A172 (cell line): ENCODE measurements at places on chromosomes 3 and 15. TPM values are rescaled to one million over a fixed set of nuclear protein-coding genes. Genes with fewer than 3 reads are reported as not detected.
A peak's percentile ranks its signal among the peaks of the same experiment; 100 is the strongest.

The GUCA1C gene
- total RNA-seq = not detected in 2 replicates

The TP63 gene
- total RNA-seq = 0.09 TPM in 1 of 2 replicates, not detected in the other

DNA sequence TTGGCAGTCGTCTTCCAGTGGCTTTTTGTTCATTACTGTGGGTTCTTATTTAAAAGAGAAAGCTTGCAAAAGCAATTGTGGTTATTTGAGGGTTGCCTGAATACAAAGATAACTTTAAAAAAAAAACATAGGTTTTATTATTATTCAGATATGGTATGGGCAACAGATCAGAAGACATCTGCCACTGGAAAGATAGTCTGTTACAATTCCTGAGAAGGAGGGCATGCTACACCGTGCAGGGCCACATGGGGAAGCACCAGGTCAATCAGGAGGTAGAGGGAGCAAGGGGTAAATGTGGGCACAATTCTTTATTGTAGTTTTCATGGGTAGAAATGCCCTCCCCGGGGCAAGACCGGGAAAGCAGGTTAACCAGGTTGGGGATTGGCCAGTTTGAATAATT is 46.5 kb downstream of the BBS4 start:
- no peak for DNase-seq

GRCh38 chr3:536417-536813 is 339.9 kb downstream of the CHL1 start:
- DNase-seq = no peak

GRCh38 chr3:194833114-194833910 is 147.6 kb downstream of the FAM43A start:
- no peak for DNase-seq

- no peak for DNase-seq
Observed at GRCh38 chr15:78080088-78080460, 2.6 kb upstream of the TBC1D2B start.

The CADM2 gene
- not detected in 2 replicates for total RNA-seq

GRCh38 chr3:119990888-119991287 is 103.4 kb downstream of the GSK3B start:
- no peak for DNase-seq

DNA sequence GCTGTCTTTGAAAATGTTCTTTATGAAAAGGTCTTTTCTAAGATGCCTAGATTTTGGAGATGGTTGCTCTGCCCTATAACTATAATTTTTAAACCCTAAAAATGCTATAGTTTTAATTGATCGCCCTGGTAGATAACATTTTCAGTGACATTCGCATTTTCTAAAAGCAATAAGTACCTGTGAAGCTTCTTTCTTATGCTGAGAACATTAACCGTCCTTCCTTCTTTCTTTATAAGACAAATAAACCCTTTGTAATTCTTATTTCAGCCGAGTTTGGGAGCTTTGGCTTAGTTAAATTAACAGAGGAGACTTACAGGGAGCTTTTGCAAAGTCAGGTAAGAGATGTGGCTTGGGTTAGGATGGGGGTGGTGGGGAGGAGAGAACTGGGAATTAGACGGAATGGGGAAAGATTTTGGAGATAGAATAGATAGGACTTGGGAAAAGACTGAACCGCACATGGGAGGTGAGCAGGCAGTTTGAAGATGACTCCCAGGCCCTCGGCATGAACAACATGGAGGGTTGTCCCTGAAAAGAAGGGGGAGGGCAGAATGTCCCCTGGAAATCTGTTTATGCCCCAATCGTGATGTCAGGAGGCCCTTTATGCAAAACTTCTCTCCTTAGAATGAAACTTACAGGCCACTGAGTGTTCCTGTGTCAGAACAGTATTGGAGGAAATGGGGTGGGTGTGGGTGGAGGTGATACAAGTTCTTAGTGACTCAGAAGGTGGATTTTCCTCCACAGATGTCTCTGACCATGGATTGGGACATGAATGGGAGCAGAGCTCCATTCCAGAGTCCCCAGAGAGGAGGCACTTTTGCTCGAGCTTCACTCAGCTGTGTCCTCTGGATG is 76.2 kb upstream of the LARS2 start:
- DNase-seq = no peak

The OR5K2 gene
- not detected in 2 replicates for total RNA-seq

DNA sequence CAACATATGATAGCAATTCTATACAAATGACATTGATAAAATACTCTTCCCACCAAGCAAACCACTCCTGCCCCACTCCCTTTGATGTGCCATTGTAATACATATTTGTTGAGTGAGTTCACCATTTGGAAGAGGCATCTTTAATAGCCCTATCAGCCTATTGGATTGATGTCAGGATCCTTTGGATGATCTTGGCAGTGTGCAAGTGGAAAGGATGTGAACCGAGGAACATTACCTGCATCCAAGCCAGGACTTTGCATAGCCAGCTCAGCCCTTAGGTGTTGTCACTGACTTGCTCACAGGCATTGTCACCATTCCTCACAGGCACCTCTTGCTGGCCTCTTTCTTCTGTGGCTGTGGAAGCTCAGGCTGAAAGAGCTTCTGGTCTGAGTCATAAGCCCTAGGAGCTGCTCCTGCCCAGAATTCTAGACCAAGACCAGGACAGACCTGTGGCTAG is 16.5 kb upstream of the TIMP4 start:
- DNase-seq = no peak

GRCh38 chr3:149055575-149055974 is 30.8 kb downstream of the HLTF start:
- no peak for DNase-seq

The IL5RA gene
- total RNA-seq = not detected in 2 replicates

The LDHAL6B gene
- not detected in 2 replicates for total RNA-seq

DNA sequence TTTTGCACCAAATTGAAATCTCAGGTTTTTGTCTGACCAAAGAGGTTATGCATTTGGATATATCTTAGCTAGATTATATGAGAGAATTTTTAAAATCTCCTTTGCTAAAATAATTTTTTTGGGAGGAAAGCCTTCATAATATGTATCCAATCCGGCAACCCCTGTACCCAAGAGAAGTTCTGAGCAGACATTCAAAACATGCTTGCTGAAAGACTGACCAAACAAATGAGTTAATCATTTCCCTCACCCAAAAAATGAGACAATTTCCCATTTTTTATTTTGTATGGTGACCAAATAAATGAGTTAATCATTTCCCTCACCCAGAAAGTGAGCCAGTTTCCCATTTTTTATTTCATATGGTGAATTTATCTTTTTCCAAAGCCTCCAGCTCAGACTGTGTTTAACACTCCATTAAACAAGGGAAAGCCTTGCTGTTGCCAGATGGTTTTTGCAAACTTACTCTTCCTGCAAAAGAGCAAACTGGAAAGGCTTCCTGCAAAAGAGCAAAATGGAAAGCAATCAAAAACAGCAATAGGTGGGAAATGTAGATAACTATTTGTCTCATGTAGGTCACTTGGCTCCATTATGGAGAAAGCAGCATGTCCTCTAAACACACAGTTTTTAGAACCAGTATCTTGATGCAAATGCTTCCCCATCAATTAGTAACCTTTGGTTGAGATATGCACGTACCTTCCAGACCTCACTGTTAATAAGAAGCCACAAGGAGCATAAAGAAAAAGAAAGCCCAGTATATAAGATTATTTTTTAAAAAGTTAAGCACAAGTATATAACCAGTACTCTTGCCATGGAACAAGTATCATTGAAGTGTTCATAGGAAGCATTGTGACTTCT is 78.4 kb upstream of the OSTN start:
- DNase-seq = no peak

DNA sequence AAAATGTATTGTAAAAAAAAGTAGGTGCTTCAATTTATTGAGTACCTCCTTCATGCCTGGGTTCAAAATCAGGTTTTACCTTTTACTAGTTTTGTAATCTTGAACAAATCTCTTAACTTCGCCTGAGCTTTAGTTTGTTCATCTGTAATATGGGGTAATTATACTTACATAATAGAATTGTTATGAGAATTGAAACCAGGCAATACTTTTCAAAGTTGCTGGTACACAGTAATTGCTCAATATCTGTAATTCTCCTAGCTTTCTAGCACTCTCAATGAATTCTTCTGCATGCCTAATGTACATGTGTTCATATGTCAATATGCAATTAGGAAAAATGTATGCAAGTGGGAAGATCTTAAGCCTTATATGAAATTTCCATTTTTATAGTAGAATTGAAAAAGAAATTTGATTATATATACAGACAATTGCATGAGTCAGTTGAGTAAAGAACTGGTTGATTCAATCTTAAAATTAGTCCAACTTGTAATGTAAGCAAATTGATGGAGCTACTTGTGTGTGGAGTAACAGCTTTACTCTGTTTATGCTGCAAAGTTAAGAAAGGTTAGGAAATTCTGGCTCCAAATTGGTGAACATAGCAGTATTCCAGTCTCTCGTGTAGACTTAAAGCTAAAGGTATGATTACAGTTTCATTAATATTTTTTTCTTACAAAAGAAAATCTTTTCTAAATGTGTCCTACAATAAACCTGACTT is 4.1 kb downstream of the TNFSF10 start:
- no peak for DNase-seq

- DNase-seq = peak; percentile 11
Observed at GRCh38 chr15:49215768-49216739, 46.0 kb downstream of the GALK2 start.

- DNase-seq = no peak
Observed at GRCh38 chr3:120276767-120277166, 8.3 kb downstream of the GPR156 start.

- no peak for DNase-seq
Observed at GRCh38 chr3:159390656-159391212, 588.9 kb downstream of the MFSD1 start.

DNA sequence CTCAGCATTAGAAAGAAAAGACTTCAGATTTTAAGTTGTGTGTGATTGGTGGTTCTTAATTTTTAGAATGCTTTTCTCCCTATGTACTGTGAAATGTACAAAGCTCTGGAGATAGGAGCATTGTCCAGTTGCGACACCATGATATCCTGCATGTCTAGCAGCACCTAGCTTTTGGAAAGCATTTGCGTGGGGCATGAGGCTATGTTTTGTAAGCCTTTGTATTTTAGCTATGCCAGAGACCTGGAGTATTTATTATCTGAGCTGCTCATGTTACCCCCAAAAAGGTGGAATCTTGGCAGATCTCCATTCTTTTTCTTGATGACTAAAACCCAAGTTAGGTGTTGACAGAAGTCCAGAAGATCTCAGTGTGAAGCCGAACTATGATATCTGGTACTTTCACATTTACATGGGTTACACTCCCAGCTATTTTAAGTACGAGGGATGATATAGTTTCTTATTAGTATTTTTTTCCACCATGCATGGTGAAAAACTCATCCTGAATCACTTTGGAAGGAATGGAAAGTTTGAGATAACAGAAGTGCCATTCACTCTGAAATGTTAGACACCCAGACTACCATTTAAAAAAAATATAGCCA is 126.7 kb upstream of the SAMMSON start:
- DNase-seq = no peak

DNA sequence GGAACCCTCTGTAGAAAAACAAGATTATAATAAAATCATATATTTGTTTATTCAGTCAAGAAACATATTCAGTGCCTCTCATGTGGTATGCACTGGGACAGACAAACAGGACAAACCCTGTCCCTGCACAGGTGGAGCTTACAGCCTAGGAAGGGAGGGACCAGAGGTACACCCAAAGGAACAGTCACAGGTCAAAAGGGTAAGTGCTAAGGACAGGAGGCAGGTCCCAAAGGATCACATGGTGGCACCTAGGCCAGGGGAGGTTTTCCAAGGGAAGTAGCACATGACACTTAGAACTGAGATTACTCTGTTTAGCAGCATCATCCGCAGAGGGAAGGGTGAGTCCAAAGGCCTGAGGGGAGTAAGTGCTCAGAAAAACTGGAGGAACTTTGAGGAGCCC is 254.4 kb upstream of the ARRDC4 start:
- no peak for DNase-seq

- no peak for DNase-seq
Observed at GRCh38 chr3:22685597-22685996, 517.5 kb upstream of the UBE2E2 start.

GRCh38 chr3:140499114-140499757 is 178.6 kb upstream of the TRIM42 start:
- no peak for DNase-seq

The PPARG gene
- 11.9 and 13.2 TPM in 2 replicates for total RNA-seq

DNA sequence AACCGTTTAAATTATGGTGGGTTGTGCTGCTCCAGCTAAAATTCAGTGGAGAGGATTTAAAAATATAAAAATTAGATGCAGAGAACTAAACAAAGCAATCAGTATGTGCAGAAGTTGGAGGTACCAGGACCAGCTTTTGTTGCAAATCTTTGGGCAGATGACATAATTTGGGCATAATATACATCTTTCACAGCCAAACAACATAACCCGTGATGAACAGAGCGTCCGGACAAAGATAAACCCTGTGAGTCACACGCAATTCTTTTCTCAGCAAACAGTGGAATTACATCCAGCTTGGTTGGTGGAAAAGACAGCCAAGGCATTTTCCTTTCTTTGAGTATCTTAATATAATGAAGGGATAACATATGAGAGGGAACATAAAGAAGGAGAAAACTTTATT is 419.4 kb upstream of the ADAMTS9 start:
- peak; percentile 38 for DNase-seq

The DOCK3 gene
- total RNA-seq = 1.4 TPM in 2 replicates
